ENCODE measurements at places on chromosomes 2 and 18.

DNA sequence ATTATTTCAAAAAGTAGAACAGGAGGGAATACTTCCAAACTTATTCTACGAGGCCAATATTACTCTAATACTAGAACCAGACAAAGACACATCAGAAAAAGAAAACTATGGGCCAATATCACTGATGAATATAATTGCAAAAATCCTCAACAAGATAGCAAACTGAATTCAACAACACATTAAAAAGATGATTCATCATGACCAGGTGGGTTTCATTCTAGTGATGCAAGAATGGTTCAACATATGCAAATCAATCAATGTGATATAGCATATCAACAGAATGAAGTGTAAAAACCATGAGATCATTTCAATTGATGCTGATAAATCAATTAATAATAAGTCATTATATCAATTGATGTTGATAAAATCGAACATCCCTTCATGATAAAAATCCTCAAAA, 22.4 kb upstream of the EML6 start:
- DNase-seq = no peak

- DNase-seq = no peak
These were observed 1183.6 kb downstream of the LRP1B start for GRCh38 chr2:140947236-140947635.

DNA sequence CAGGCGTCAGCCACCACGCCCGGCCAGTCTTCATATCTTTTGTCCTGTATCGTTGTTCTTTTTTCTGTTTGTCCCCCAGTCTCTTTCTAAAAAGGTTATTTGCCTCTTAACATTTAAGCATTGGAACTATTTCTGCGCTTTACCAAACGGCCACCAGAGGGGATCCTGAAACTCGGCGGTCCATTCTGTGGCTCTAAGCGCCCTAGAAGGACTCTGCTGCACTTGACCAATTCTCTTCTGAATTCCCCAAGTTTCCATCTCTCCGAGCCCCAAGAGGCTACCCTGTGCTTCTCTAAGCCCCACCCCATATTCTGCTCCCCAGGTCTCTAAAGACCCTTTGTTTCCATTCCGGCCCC, 33.1 kb upstream of the REG3G start:
- peak; percentile 36 for DNase-seq

DNA sequence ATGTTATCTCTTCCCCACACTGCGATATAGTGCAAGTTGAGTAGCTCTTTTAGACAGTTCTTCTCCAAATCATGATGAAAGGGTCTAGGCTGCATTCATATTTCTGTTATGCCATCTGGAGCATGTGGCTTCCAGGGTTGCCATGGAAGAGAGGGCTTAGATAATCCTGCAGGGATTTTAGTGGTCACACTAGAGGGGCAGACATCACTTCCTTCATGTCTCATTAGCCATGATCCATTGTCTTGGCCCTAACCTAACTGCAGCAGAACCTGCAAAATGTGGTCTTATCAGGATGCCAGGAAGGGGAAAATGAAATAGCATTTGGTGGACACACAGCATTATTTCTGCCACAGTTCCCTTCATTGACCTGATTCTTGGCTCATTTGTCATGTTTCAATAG, 83.1 kb downstream of the ADAM23 start:
- no peak for DNase-seq

- peak; percentile 91 for DNase-seq
These were observed 13.0 kb downstream of the XDH start for GRCh38 chr2:31401580-31401979.

- peak; percentile 38 for DNase-seq
These were observed 33.6 kb upstream of the VWC2L start for GRCh38 chr2:214377286-214377624.

DNA sequence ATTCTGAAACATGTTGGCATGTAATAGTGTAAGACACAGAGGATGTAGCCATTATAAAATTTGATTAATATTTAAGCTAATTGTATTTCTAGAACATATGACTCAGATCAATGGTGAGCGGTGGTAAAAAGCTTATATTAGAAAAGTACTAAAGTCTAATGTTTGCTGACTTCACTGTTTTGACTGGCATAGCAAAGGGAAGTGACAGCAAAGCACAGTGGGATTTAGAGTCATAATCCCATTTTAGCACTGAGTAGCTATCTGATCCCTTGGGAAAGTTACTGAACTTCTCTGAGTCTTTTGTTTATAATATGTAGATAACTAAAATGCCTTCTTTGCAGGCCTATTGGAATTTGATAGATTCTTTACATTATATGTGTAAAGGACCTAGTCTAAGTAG, 60.4 kb downstream of the KIAA1328 start:
- peak; percentile 56 for DNase-seq

GRCh38 chr2:45836740-45837139, 185.3 kb downstream of the PRKCE start:
- DNase-seq = no peak

DNA sequence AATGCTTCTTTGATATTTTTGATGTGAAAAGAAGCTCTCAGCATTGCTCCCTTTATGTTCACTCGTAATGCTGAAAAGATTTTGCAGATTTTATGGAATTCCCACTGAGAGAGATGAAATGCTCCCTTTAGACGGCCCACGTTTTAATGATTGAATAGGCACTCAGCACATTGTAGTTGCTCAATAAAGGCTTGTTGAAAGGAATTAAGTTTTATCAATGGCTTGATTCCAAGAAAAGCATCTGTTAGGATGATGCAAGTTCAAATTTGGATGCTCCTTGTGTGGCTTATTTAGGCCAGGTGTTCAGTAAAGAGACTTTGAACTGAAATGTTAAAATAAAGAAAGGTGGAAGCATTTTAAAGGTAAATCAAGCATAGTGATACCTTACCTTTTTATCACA, 725.1 kb downstream of the EPHA4 start:
- no peak for DNase-seq

- DNase-seq = no peak
These were observed 125.6 kb upstream of the GATA6 start for GRCh38 chr18:22043837-22044236.

Measured in mesenchymal stem cell (in vitro differentiated cells and primary cell).